ENCODE measurements at places on chromosomes 3 and 15. TPM values are rescaled to one million over a fixed set of nuclear protein-coding genes. Genes with fewer than 3 reads are reported as not detected.

Gene GP9
- not detected for polyA plus RNA-seq

Gene PCBP4
- 25.2 TPM for polyA plus RNA-seq

Gene DLEC1
- polyA plus RNA-seq, result 0.02 TPM

Gene GOLGA8Q
- 0.15 TPM for polyA plus RNA-seq

- no peak for DNase-seq
These were observed 32.3 kb downstream of the PARP16 start for GRCh38 chr15:65254356-65254755.

DNA sequence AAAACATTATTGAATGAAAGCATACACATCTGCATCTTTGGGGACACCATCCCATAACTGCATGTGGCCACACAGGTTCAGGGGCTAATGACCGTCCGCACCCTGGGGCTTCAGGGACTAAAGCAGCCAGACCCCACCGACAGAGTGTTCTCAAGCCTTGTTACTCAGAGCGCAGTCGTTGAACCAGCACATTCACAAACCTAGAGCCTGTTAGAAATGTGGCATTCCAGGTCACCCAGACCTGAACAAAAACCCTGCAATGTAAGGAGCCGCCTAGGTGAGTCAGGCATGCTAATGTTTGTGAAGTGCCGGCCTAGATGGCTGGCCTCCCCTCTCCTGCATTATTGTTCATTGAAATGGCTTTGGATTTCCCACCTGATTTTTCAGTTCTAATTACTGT, 52.3 kb upstream of the HACD2 start:
- DNase-seq, result peak; percentile 11

- DNase-seq, result no peak
These were observed 24.7 kb downstream of the ILDR1 start for GRCh38 chr3:121997372-121997771.

- no peak for DNase-seq
These were observed at the start of gene PPM1M for GRCh38 chr3:52245322-52246263. Gene PPM1M (plus strand): TSS chr3:52245759. CDS start chr3:52245825, 66 bp downstream.

GRCh38 chr3:171953301-171954022, 85.9 kb upstream of the FNDC3B start:
- no peak for DNase-seq

GRCh38 chr3:126971891-126972351, 11.0 kb upstream of the PLXNA1 start:
- no peak for DNase-seq

GRCh38 chr3:58421004-58421403, 12.6 kb downstream of the PDHB start:
- DNase-seq, result no peak

- DNase-seq, result no peak
These were observed 370.7 kb upstream of the SGO1 start for GRCh38 chr3:20556661-20557060.

Measured in keratinocyte (primary cell).